Stimulated activated CD4-positive, alpha-beta T cell treated with anti-CD3 and anti-CD28 coated beads, Interleukin-1b, Interleukin-23, amount 100 ng/mL, for 24 hours (primary cell): ENCODE measurements at places on chromosomes 7 and 10.

DNA sequence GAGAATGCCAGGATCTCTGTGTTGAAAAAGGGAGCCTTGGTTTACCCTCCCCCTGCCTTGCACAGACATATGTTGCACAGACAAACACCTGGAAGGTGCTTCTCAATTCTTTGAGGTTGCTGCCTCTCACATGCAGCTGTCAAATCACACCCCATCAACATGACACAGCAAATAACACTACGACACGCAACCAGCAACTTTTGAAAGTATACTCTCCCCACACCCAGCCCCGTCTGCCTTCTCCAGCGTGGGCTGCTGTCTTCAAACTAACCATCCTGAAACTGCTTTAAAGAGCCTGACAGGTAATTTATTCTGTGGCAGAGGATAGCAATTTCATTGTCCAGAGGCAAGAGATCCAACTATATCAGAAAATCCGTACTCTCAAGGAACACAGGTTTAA, 136.1 kb downstream of the PLXNA4 start:
- no peak for DNase-seq

DNA sequence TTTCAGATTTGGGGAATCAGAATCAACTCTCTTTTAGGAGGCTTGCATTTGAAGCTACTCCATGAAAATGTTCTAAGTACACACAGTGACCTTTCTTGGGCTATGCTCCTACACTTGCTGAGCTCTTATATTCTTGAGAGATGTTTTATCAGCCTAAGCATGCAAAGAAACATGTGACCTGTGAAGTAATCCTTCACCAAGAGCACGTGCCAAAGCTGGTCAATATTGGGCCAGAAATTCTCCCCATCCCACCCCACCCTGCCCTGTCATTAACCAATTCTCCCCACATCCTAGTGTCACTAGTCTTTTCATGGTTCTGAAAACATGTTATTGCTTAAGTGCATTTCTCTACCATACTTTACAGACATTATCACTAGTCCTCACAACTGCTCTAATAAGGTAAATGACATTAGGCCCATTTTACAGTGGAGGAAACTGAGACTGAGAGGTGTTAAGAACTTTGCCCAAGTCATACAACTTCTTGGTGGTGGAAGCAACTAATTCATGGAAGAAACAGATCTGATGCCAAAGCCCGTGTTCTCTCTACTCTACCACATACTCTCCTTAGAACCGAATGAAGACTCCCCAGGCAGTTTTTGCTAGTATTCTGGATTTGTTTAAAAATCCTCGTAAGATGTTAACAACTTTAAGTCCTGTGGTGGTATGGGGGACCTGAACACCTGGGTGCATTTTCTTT, 200.6 kb downstream of the PTEN start:
- no peak for DNase-seq

DNA sequence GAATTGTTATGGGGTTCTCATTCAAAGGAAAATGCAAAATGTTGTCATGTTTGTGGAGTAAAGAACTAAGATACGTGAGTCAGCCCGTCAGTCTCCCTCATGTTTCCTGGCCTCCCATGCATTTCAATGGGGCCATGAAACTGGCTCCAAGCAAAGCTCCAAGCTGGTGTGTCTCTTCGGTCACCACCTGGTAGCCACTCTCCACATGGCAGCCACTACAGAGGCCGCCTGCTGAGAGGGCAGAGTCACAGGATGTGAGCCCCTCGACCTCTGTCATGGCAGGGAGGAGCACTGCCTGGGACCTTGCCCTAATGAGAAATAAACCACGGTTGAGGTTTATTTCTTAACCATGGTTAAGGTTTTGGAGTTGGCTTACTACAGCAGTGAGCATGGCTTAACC, 62.6 kb downstream of the AOC1 start:
- no peak for DNase-seq

DNA sequence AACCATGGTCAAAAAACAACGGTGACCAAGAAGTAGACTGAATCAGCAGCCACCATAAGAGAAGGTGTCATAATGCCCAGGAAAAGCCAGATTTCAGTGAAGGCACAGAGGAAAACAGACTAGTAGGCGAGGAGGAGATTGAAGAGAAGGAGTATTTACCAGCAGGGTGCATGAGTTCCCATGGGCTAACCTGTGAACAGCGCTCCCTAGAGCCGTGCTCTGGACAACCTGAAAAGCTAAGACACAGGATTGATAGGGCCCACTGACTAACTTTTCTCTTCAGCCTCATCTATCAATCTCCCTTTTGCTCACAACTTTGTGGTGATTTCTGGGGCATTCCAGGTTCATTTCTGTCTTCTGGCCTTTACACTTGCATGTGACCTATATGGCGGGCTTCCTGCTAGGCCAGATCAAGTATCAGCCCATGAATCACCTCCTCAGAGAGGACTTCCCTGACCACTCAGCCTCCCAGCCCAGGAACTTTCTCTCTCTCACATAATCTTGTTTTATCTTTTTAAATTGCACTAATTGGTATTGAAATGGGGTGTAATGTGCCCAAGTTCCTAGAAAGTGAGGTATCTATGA, 12.8 kb downstream of the ANKRD22 start:
- no peak for DNase-seq

- DNase-seq = no peak
Measured at GRCh38 chr10:19652750-19653149, 163.5 kb upstream of the PLXDC2 start.

DNA sequence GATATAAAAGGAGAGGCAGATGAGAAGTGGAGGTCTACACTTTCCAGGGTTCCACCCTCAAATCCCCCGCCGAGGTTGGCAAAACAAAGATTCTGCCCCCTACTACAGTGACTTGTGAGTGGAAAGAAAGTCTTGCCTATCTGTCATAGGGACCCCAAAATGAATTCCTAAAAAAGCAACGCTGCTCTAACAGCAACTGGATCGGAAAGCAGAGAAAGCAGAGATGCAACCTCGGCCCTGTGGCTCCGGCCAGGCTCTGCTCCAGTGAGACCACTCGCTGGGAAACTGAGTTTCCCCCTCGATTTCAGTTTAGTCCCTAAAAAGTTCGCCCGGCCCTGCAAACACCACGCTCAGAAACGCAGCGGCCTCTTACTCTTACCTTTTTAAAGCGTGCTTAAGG, 297.9 kb upstream of the NFE2L3 start:
- no peak for DNase-seq

- DNase-seq = no peak
Measured at GRCh38 chr7:74033372-74034311, 5.7 kb downstream of the ELN start.

- DNase-seq = no peak
Measured at GRCh38 chr10:109427411-109427810, 495.9 kb downstream of the XPNPEP1 start.

- DNase-seq = no peak
Measured at GRCh38 chr7:69192134-69192533, 406.1 kb upstream of the AUTS2 start.

DNA sequence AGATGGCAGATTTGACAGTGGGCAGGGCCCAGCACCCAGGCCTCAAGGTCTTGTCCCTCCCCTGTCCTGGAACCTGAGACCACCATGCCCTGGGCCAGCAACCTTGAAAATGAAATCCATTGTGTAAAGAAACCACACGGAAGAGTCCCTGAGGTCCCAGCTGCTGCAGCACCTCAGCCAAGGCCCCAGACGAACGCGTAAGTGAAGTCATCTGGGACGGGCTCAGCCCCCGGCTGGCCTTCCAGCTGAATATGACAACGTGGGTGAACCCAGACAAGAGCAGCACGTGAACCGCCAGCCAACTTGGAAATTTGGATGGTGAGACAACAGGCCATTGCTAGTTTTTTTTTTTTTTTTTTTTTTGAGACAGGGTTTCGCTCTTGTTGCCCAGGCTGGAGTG, 70.3 kb downstream of the CYTH3 start:
- no peak for DNase-seq

DNA sequence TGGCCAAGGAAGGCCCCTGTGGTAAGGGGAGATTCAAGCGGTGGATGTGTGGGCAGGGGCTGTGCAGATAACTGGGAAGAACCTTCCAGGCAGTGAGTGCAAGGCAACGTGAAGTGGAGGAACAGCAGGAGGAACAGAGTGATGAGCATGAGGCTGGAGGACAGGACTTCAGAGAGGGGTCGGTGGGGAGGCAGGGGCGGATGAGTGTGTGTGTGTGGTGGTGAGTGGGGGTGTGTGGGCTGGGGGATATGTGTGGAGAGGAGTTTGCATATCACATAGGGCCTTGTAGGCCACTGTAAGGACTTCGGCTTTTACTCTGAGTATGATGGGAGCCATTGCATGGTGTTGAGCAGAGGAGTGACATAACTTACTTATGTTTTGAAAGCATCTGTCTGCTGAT, 73.8 kb downstream of the SYPL1 start:
- no peak for DNase-seq

GRCh38 chr10:49296836-49297235, 2.1 kb upstream of the C10orf71 start:
- no peak for DNase-seq

DNA sequence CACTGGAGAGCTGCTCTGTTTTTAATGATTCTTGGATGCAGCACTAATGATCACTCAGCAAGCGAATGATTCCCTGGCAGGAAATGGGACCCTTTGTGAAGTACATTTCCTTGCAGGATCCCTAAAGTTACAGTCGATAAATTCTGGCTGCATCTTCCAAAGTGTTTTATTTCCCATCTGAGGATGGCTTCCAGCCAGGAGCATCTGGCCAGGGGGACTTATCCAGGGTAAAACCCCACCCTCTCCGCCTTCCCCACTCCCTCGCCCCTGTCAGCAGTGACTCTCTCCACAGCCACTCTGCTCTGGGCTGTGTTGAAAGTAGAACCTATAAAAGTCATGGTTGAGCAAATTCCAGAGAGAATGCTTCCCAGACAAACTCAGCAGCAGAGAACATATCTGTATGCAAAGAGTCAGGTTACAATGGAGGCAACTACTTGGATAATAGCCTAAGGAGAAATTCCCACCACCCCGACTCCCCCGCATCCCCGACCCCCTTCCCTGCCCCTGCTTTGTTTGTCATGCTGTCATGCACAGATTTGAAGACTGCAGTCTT, 111.0 kb upstream of the ANLN start:
- DNase-seq = no peak

DNA sequence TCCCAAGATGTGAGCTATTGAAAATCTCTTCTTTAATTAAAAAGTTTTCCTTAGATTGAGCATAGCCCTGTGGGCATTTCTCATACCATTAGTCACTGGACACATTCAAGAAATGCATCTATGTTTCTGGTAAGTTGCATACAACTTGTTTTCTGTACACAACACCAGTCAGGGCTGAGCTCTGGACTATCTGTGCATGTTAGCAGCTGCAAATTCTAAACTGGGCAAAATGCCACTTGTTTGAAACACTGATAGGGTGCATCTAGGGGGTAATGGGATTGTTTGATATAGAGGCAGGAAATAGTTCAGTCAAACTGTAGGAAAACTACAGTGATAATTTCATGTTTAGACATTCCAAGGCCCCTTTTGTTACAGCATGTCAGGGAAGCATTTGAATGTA, 145.6 kb upstream of the NPY start:
- no peak for DNase-seq

GRCh38 chr7:37201876-37202198, 246.8 kb downstream of the ELMO1 start:
- no peak for DNase-seq

- DNase-seq = no peak
Measured at GRCh38 chr7:157685430-157686284, 348.9 kb downstream of the DNAJB6 start.

DNA sequence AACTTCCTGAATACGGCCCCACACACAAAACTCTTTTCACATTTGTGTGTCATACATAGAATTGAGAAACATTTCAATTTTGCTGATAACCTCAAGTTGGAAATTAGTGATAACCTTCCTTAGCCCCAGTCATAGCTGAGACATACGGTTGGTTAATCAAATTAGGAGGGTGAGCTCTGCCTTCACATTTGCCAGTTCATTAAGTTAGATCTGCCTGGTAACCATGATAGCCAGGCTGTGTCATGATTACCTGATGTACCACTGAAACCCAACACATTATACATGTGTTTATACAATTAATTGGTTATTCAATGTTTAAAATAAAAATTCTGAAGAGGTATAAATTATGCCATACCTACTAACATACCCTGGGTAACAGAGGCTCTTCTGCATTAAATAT, 60.8 kb upstream of the RAB11FIP2 start:
- DNase-seq = no peak

DNA sequence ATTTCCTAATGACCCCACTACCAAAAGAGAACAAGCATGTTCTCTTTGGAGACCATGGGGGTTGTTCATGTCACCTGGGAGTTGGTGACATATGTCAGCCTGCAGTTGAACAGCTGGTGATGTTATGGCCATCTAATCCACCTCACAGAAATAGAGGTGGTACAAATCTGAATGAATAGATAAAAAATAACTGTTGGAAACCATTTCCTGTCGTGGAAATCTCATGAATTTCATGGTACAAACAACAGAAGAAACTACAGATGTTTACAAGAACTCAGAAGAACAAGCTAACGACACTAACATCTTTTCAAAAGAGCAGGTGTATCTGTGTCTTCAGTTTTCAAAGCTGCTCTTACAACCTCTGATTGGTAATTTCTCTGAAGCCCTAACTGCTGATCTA, 81.3 kb downstream of the RAPGEF5 start:
- no peak for DNase-seq

- DNase-seq = no peak
Measured at GRCh38 chr7:8274589-8274988, 12.6 kb upstream of the ICA1 start.

DNA sequence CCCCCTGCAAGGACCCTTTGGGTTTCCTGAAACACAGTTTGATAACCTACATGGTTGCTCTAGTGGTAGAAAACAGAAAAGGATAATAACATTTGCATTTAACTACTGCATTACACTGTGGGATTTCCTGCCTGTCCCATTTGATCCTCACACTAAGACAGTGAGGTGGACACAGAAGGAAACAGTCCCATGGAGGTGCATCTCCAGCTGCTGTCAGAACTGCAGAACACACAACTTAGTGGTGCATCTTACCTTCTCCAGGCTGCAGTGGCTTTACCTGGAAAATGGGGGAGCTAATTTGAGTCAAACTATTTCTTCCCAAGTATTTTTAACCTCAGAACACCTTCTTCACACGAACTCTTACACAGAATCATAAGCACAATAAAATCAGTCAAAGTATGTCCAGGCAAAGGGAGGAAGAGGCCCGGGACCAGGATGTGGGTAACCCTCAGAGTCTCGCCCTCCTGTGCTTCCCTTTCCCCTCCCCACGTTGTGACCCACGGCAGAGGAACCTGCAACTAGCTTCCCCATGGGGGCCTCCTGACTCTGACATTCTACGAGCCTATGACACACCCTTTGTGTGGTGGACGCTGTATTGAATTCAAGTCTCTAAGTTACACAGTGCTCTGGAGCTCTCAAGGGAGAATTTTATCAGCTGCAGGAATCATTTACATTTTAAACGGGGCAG, 33.7 kb downstream of the SCRN1 start:
- DNase-seq = no peak

- no peak for DNase-seq
Measured at GRCh38 chr10:74822521-74823089, 3.8 kb upstream of the KAT6B start.

DNA sequence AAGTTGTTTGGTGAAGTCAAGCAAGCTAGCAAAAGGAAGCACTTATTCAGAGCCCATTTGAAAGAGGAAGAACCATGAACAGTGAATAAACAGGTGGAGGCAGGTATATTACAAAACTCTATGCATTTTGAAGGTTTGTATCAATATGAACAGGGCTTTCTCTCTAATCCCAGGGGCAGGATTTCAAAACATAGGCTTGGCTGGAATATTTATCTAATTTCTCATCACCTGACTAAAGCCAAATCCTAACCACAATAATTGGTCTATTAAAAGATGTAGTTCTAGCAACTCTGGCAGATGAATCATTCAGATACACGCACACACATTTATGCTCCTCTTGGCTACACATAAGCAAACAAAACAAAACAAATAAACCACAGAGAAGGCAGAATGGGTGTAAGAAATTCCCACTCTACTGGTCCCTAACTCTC, 554.4 kb downstream of the INHBA start:
- no peak for DNase-seq
